Bronchial epithelial cell (primary cell): ENCODE measurements at places on chromosomes 6 and 20. TPM values are rescaled to one million over a fixed set of nuclear protein-coding genes. Genes with fewer than 3 reads are reported as not detected.

PDRG1 gene
- 6.3 and 6.8 TPM in 2 replicates for total RNA-seq

PXMP4 gene
- 2.4 and 3.3 TPM in 2 replicates for total RNA-seq

ASCC3 gene
- 52.7 and 64.1 TPM in 2 replicates for total RNA-seq

NUP43 gene
- total RNA-seq = 13.2 and 15.7 TPM in 2 replicates

C20orf144 gene
- total RNA-seq = 0.13 TPM in 1 of 2 replicates, not detected in the other

GPR63 gene
- total RNA-seq = 0.38 and 0.53 TPM in 2 replicates

SNAP91 gene
- under 0.01 TPM in 1 of 2 replicates, not detected in the other for total RNA-seq

MEI4 gene
- total RNA-seq = not detected in 2 replicates

DPPA5 gene
- not detected in 2 replicates for total RNA-seq

SH3BGRL2 gene
- total RNA-seq = 15.0 and 30.6 TPM in 2 replicates

GRCh38 chr6:142296975-142297604, 4.7 kb upstream of the ADGRG6 start:
- no peak for DNase-seq

- no peak for DNase-seq
Observed at GRCh38 chr20:31548820-31549512, 34.7 kb downstream of the HM13 start.

- DNase-seq = peak; percentile 14
Observed at GRCh38 chr6:119148825-119149525, 70.5 kb upstream of the FAM184A start.

DNA sequence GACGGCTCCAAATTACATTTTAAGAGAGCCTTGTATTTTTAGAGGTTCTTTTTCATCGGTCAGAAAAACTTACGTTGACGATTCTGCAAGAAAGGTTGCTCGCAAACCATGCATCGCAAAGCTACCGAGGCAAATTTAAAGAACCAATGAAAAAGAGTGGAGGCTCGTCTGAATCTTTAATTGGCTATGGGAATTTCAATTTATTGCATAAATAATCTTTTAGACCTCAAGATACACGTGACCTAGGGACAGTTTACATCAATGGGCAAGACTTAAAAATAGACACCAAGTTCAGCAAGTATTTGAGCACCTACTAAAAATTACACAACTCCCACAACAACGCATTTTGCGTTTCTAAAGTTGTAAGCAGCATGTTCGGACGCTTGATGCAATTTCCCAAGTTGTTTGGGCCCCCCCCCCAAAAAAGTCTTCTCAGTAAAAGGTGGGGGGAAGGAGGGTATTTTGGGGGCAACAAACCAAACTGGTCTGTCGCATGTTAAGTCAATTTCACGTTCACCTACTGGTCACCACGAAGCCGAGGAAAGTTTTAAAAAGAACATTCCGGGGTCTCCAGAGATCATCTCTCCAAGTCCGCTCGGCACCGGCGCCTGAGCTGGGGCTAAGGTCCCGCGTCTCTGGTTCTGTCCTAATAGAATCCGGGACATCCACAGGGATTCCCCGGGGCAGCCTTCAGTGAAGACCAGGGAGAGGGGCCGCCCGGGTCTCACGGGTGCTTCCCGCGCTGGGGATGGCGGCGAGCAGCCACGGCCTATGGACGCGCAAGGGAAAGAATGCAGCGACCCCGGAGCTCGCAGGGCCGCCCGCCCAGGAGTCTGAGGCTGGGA, 851 bp downstream of the SNX5 start:
- DNase-seq = no peak

DNA sequence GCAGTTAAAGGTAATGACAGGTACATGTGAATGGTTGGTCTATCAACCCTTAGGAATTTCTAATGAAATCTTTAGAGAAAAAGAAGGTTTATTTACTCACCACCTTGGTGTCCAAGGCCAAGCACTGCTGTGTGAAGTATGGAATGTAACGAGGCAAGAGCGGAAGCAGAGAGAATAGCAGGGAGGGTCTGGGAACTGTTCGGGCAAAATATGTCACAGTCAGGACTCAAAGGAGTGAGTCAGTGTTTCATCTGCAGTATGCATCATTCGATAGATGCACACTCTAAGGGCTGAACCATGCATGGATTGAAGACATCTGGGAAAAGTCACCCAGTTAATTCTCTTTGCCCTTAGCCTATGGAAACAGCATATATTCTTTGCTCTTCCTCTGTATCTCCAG, 33.2 kb downstream of the ADGRF5 start:
- DNase-seq = peak; percentile 7

DNA sequence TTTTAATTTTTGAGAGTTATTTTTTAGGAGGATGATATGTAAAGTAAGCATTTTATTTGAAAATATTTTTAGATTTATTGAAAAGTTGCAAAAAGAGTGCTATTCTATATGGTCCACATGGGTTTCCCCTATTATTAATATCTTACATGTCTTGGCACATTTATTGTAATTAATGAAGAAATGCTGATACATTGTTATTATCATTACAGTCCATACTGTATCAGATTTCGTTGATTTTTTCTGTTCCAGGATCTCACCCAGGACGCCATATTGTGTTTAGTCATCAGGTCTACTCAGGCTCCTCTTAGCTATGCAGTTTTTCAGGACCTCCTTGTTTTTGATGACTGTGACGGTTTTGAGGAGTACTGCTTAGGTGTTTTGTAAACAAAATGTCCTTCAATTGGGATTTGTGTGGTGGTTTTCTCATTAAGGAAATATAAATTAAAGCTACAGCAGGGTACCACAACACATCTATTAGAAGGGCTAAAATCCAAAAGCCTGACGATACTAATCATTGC, 281.0 kb downstream of the SAMD5 start:
- no peak for DNase-seq

DNA sequence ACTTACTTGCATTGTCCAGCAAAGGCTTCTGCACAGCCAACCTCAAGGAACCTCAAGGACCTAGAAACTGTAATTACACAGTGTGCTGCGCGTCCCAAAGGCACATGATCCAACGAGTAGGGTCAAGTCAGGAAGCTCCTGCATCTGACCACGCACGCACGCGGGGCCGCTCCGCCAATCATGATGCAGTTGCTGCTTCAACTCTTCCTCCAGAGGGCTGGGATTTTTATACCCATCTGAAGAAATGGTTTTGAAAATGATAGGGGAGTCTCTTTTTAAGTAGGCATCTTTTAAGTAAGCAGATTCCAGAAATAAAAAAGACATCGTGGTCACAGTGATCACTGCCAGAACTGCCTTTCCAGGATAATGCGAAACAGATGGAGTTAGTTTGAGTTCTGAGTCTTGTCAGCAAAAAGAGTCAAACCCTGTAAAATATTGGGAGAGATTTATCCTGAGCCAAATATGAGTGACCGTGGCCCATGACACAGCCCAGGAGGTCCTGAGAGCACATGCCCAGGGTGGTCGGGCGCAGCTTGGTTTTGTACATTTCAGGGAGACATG, 34.0 kb downstream of the KIF25 start:
- no peak for DNase-seq

DNA sequence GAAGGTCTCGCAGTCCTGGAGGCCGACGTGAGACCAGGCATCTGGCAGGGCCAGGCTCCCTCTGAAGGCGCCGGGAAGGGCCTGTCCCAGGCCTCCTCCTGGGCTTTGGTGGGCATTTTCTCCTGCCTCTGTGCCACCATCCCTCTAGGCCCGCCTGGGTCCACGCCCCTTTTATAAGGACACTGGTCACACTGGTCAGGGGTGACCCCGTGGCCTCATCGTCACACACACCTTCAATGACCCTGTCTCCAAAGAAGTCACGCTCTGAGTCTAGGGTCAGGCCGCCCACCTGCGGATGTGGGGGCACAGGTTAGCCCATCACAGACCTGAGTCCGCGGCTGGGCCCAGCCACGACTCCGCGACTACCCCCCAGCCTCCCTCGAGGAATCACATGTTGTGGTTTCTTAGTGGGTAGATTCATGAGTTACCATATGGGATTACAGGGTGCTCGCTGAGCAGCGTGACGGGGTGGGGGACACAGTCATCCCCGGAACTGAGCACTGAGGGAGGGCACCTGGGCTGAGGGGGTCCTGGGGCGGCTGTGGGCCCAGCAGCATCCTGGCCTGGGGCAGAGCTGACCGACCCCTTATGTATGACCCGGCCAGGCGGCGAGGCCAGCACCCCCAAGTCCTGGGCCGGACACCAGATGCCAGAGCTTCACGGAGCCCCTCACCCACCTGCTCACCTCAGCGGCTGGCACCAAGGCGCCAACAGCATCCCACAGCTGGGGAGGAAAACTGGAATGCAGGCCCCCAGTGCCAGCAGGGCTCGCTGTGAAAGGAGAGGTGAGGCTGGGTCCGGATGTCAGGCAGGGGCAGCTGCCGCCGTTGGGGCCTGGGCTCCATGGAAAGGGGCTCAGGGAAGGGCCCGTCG, 115.9 kb downstream of the DLL1 start:
- DNase-seq = no peak

DNA sequence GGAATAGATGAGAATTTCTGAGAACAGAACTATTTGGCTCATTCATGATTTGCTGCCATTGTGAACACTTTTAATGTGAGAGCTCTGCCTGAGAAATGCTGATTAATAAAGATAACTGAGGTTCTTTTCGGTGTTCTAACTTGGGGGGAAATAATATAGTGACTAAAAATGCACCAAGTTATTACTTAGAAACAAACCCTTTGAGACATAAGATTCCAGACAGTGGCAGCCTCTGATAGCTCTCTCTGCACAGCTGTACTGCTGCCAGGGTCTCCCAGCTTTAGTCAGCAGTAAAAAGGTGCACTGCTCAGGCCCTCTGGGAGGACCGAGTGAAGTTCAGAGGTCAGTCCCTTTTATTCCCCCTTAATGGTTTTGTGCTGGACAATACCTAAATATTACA, 2.5 kb upstream of the PRDM1 start:
- DNase-seq = no peak

DNA sequence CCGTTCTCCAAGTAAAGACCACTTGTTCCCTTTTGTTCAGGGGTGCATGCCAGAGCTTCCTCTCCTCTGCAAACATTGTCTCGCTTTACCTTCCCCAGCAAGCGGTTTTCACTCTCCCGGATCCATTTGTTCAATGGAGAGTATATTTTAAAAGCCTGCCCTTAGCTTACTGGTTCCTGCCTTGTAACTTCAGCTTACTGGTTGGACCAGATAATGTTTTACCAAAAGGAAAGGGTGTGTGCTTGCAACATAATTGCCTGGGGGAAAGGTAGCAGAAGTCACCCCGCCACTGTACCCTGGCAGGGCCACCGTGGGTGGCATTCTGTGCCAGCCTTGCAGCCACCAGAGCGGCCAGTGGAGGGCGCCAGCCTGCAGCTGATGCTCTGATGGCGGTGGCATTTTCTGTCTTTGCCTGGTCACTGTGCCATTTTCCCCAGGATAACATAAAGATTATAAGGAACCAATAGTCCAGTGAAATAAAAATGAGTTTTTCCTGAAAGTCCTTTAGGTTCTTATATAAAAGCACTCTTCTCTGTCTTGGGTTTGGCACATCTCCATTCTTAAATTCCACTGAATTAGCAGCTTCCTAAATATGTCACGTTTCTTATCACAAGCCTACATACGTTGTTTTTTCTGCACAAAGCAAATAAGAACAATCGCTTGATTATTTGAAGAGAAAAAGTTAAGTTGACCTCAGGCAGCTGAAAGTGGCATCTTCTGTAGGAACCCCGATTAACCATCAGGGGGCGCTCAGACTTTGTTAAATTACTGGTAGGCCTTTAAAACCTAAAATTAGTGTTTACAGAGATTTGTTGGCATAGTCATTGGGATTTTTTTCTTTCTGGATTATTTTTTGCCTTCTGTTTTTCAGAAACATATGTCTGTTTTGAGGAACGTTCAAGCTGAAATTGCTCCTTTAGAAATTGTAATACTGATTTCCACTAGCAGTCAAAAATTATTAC, 67.4 kb upstream of the XRN2 start:
- DNase-seq = peak; percentile 55

GRCh38 chr6:131427434-131428058, 145.5 kb upstream of the ARG1 start:
- no peak for DNase-seq

DNA sequence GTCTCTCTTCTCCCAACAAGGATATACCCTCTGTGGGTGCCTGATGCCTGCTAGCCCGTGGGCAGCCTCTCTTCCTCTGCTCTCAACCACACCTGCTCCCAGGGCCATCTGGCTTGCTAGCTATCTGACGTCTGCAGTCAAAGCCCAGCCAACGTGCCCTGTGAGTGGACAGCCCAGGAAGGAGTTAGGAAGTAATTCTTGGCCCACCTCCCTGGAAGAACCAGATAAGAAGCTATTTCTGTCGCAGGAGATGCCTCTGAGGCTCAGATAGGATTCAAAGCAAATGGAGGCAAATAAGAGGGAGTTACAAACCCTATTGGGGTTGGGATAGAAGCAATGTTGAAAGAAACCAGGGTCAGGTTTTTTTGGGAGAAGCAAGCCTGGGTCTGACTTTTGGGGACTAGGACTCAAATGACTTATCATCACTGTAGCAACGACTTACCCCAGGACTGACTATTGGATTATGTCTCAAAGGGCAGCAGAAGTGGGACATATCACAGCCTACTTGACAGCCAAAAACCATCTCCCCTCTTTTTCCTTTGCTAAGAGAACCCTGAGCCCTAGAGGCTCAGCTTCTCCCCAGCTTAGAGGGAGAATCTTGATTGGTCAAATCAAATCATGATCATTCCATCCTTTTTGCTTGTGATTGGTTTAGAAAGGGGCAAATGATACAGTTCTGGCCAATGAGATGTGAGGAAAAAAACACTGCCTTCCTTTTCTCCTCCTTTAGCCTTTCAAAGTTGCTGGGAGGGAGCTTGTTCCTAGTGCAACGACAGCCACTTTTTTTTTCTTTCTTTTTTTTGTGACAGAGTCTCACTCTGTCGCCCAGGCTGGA, 18.0 kb upstream of the CDK5RAP1 start:
- no peak for DNase-seq

DNA sequence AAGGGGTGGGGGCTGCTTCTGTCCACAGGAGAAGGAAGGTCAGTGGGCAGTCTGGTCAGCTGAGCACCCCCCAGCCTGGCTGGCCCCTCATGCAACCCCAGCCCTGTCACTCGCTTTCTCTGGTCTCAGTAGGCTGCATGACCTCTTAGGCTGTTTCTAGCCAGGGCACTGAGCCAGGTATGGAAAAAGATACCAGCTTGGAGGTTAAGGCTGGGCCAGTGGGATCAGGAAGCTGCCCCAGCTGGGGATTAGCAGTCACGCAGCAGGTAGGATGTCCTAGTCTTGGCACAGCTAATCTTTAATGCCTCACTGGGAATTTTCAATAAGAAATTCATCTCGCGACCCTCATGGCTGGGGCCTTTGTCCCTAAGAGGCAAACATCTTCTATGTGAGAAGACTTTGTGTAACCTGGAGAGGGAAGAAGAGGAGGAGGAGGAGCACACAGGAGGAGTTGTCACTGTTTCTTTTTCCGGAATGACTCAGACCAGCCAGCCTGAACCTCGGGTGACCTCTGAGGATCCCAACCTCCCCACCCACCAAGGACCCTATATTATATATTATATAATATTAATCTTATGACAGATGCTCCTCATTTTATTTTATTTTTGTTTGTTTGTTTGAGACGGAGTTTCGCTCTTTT, 2.4 kb upstream of the BPIFA2 start:
- DNase-seq = no peak

- DNase-seq = no peak
Observed at GRCh38 chr20:40863355-40863919, 165.2 kb upstream of the TOP1 start.
